ENCODE measurements at places on chromosomes 4 and X.

- DNase-seq: no peak
Measured at GRCh38 chr4:120796271-120796670, 126.3 kb downstream of the PRDM5 start.

GRCh38 chr4:128416921-128417320 lies 129.3 kb upstream of the PGRMC2 start:
- DNase-seq: no peak

DNA sequence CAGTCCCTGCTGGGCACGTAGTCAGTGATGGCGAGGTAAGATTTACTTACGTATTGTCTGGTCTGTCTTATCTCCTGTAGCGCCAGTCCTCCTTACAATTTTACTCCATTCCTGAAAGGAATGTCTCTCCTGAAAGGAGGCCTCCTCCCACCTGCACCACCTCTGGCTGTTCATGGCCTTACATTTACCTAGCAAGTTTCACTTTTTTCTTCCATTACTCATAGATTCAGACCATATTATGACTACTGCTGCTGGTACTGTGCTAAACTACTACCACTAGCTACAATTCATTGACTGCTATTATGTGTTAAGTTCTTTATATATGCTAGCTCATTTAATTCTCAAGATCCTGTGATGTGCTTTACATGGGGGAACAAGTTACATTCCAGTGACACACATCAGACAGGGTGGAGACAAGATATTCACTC lies 189.9 kb downstream of the BMPR1B start:
- no peak for DNase-seq

- DNase-seq: no peak
Measured at GRCh38 chr4:174241162-174241561, 42.3 kb downstream of the FBXO8 start.

GRCh38 chr4:158811216-158811540 lies 42.4 kb downstream of the FNIP2 start:
- DNase-seq: no peak

- no peak for DNase-seq
Measured at GRCh38 chr4:150589157-150589556, 7.2 kb downstream of the MAB21L2 start.

DNA sequence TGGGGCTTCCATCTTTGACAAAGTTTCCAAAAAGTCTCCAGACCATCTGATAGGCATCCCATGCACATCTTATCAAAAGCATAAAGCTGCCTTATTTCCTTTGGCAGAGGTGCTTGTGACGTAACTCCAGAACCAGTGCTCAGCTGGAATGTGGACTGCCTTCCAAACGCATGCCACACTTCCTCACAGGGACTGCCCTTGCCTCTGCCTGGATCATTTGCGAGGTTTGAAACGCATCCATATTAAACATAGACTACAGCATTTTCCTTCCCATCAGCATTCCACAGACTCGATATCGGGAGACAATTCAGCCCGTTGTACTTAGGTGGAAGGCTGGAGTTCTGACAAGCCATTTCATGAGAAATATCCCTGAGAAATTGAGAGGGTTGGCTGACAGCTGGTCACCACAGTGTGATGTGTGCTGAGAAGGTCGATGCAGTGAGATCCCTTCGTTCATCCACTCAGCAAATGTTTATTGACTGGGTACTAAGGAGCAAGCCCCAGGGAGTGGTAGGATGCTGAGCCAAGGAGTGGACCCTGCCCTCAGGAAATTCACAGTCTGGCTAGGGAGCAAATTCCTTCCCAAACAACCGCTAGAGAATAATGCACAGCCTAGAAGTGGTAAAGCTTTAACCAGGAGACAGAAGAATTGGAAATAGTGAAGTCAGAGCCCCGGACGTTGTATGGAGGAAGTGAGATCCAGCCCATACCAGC lies 376.0 kb downstream of the BCOR start:
- DNase-seq: no peak

GRCh38 chrX:155880586-155881157 lies 473 bp upstream of the VAMP7 start:
- no peak for DNase-seq

DNA sequence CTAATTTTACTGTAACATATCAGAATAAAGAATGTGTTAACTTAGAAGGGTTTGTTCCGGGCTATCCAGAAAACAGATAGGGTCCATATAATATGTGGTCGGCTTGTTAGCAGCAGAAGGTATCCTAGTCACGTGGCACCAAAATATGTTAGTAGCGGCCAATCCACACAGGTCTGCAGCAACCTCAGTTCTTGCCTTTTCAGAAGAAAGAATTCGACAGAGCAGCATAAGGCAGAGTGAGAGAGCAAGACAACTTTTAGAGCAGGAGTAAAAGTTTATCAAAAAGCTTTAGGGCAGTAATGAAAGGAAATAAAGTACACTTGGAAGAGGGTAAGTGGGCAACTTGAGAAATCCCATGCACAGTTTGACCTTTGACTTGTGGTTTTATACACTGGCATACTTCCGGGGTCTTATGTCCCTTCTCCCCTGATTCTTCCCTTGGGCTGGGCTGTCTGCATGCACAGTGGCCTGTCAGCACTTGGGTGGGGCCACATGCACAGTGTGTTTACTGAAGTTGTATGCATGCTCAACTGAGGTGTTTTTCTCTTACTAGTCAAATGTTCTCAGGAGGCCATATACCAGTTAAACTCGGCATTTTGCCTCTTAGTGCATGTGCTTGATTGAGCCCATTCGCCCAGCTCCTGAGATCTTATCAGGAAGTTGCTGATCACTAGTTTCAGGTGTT lies 37.0 kb upstream of the ABCG2 start:
- no peak for DNase-seq

- no peak for DNase-seq
Measured at GRCh38 chrX:65971151-65971550, 68.7 kb downstream of the VSIG4 start.

- DNase-seq: no peak
Measured at GRCh38 chrX:148938348-148938747, 437.9 kb downstream of the AFF2 start.

DNA sequence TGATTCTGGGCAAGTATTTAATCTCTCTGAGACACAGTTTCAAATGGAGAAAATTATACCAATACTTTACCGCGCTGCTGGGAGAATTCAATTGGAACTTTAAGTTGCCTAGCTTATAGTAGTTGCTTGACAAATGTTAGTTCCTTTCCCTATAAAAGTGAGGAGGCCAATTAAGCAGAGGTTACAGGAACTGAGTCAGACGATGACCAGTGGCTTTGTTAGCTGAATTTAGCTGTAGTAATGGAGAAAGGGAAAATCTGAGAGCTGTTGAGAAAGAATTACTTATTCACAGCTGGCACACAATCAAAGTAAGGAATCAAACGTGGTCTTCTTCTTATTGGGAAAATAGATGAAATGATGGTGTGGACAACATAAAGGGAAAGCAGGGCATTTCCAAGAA lies 29.6 kb downstream of the SMARCA1 start:
- DNase-seq: no peak

GRCh38 chrX:134622813-134623185 lies 35.5 kb downstream of the PLAC1 start:
- no peak for DNase-seq

- DNase-seq: no peak
Measured at GRCh38 chrX:5916945-5917344, 311.7 kb downstream of the NLGN4X start.

DNA sequence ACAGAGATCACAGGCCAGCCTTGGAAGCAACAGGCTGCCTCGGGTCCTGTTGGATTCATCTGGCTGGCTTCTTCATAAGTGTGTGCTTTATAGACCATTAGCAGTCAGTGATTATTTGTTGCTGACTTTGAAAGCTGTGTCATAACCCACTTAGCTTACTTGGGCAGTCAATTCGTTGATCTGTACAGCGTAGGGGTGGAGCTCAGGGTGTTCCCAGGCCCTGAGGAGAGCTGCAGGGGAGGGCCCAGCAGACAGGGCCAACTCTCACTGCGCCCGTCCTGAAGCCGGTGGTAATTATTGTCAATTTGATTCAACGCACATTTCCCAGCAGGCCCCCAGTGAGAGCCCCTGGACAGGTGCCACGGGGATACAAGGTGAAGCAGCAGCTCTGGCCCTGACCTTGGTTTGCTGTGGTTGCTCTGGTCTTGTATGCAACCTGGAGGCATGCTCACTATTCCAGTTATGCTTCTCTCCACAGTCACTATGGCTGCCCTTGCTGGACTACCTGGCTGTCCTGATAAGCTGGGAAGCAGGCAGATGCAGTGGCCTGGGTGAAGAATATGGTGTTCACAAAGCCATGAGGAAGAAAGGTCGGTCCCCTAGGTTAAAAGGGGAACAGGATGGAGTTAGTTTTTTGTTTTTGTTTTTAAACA lies 40.1 kb upstream of the HMGB3 start:
- no peak for DNase-seq

DNA sequence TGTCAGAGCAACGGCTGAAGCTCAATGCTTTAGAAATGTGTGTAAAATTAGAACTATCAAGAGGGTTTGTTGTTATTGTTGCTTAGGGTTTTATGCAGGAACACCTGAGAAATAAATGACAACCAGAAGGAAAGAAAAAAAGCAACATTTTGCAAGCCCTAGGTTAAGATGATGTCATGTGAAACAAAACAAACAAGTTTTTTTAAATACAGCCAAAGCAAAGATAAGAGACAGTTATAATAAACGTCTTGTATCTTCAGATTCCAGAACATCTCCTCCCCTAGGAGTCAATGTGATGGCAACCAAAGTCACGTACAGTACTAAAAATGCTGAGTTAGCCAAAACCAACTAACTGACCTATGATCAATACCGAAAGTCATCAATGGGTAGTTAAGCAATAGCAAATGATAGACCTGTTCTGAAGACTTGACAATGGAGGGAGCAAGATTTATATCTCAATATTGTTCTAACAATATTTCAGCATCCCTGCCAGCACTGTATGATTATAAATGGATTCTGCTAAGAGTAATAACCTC lies 55.3 kb upstream of the NOCT start:
- no peak for DNase-seq
